ENCODE measurements at places on chromosomes 5 and 9.

GRCh38 chr5:124234022-124234769 is 512.2 kb downstream of the ZNF608 start:
- DNase-seq = no peak

DNA sequence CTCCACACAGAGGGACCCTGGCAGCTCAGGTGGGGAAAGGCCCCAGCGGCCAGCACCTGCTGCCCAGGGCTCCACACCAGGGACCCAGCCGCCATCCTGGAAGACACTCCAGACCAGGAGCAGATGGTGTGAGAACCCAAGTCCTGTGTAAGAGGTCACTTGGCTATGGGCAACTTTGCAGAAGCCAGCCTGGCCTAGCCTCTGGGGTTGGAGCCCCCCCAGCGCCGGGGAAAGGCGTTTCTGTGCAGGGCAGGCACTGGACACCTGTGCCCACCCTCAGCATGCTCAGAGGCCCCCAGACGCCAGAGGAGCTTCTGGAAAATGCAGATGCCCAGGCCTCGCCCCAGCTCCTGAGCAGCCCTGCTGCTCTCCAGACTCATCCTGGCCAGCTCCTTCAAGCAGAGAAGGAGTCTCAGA is 34.0 kb downstream of the RASGEF1C start:
- no peak for DNase-seq

- no peak for DNase-seq
Observed at GRCh38 chr5:1086871-1087270, 25.0 kb downstream of the SLC12A7 start.

DNA sequence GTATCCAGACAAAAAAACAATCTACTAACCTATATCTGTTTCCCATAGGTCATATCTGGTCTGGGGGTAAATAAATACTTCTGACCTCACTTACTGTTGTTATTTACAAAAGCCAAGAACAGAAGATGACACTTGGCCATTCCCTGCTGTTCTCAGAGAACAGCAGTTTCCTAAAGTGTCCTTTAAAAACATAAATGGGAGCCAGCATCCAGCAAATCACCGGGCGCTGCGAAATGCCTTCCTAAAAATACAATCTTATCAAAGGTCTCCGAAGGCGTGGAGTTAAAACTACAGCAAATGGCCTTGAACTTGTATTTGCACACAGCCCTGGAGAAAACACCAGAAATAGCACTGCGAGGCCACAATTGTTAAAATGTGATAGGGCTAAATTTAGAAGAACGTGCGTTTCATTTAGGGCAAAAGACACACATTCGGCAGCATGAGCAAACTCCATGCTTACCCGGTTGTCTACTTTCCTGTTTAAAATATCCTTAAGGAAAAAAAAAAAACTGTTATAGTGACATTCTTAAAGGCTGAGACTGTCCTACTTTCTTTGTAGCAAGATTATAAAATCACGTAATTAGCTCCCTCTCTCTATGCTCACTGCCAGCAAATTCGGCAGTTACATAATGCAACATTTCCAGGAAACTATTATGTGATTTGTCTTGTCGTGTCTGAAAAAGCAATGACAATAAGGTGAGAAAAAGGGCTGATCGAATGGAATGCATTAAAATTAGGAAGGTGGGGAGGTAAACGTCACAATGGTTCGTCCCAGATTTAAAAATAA is 1.5 kb downstream of the NFIL3 start:
- peak; percentile 52 for DNase-seq

GRCh38 chr9:111661150-111661801 is at the start of gene GNG10:
GNG10 (plus strand) TSS chr9:111661605; CDS start chr9:111661635, 30 bp downstream.
- peak; percentile 64 for DNase-seq

- DNase-seq = peak; percentile 79
Observed at GRCh38 chr9:83219154-83219923, 156.4 kb upstream of the RASEF start.

- DNase-seq = no peak
Observed at GRCh38 chr5:135051872-135052271, 17.8 kb upstream of the PITX1 start.
